ENCODE measurements at places on chromosomes 5 and 9. TPM values are rescaled to one million over a fixed set of nuclear protein-coding genes. Genes with fewer than 3 reads are reported as not detected.

GRCh38 chr5:176827736-176828414 lies 17.5 kb downstream of the UNC5A start:
- DNase-seq, result no peak

DNA sequence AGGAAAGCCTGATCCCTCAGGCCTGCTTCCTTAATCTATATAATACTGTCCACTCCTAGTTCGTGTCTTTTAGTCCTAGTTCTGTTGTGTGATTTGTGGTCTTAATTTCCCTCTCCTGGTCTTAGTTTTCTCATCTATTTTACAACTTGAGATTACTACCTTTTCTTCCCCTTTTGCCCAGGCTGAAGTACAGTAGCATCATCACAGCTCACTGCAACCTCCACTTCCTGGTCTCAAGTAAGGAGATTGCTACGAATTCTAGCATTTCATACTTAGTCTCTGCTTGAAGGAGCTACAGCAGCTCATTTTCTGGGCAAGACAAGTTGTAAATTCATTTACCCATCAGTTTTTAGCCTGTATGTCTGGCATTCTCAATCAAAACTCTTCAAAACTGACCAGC lies 5.5 kb downstream of the TRIM32 start:
- DNase-seq, result no peak

DNA sequence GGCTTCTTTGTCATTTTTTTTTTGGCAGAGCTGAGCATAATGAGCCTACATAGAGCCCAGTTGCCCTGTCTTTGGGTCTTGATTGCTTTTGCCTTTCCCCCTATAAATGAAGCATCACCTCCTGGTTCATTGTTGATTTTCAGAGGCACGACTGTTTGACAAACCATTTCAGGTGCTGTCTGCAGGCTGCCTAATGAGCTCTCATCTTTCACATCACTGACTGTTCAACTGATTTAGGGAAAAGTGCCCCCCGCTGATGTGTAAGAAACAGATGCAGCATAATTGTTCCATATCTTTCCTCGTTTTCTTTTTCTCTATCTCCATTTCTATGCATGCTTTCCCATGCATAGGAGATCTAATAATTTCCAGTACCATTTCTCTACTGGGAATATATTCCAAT lies 338.6 kb downstream of the TMEM38B start:
- DNase-seq, result no peak

DNA sequence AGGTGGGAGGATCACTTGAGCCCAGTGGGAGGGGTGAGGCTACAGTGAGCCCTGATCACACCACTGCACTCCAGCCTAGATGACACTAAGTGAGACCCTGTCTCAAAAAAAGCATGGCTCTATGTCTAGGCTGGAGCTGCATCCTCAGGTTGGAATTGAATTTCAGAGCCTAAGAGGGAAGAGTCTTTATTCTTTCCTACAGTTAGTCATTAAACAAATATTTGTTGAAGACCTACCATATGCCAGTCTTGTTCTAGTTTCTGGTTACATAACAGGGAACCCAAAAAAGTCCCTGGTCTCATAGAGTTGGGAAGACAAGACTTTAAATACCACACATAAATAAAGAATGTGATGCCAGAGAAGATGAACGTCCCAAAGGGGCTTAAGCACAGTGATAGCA lies 6.9 kb upstream of the GRPEL2 start:
- no peak for DNase-seq

DNA sequence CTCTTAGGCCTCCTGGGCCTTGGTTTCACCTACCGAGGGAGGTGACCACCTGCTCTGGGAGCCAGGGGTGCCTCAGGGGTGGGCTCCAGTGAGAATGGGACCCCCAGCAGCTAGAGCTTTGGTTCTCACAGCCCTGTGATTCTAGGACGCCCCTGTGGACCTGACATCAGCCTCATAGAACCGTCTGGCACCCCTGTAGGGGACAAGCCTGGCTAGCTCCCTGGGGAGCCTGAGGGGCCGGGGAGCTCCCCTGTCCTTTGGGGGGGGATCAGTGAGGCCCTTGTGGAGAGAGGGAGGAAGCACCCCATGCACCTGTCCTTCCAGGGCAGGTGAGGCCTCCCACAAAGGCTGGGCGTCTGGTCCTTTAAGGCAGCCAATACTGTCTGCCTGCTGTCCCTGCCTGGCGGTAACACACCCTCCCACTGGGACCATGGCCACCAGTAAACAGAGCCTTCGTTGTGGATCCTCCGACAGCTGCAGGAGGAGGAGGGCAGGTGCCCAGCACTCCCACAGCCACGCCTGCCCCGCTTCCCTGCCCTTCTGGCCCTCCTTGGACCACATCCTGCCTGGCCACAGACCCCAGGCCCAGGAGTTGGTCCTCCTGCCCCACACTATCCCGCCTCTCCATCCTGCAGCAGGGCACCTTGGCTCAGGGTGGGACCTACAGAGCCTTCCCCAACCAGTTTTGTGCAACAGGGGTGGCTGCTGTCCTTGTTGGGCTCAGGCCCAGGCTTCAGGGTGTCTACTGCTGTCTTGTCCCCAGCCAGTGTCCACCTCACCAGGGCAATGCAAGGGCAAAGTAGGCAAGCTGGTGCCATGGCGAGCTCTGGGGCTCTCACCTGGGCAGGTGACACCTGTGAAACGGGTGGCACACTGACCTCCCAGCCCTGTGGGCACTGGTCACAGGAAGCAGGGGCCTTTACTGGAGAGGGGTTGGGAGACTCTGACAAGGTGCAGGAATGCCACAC lies 3.0 kb upstream of the TUBB4B start:
- DNase-seq, result no peak

DNA sequence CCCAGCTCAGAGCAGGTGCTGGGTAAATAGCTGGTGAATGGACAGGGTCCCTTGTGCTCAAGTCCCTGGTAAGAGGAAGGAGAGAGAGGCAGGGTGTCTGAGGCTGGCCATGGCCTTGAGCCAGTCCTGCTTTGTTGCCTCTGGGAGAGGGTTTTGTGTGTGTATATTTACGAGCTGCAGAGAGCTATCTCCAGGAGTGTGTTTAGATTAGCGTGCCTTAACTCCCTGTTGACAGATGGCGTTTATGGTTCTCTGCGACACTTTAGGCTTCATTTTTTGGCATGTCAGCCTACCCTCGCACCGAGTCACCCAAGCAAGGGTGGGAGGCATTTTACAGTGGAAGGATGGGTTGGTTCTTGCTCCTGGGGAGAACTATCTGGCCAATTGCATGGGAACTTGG lies 22.2 kb downstream of the HMCN2 start:
- DNase-seq, result no peak

DNA sequence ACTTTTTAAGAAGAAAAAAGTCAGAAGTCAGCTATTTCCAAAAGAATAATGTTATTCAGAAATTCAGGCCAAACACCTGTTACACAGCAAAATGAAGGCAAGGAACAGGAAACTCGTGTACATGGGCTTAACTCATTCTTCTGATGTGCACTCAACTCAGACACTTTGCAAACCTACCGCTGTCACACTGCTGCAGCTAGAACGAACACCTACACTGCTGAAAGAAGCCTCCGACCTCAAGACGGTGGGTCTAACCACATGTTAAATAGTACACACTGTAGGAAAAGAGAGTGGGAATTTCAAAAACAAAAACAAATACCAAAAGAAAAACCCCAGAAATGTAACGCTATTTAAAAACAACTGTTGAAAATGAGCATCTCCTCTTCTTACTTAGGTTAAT lies 384.5 kb downstream of the IRX1 start:
- DNase-seq, result no peak

- no peak for DNase-seq
Observed at GRCh38 chr5:84406111-84406510, 21.4 kb upstream of the EDIL3 start.

GRCh38 chr9:14400658-14400995 lies 86.7 kb upstream of the NFIB start:
- peak; percentile 62 for DNase-seq

GRCh38 chr5:98656125-98656795 lies 117.2 kb upstream of the RGMB start:
- DNase-seq, result no peak

GRCh38 chr5:104941030-104941645 lies 1378.5 kb upstream of the NUDT12 start:
- DNase-seq, result no peak

- no peak for DNase-seq
Observed at GRCh38 chr9:34588671-34589635, 571 bp downstream of the CNTFR start.

CBY3 gene
- total RNA-seq, result not detected

FBLL1 gene
- total RNA-seq, result not detected

RNF183 gene
- not detected for total RNA-seq

GPR150 gene
- not detected for total RNA-seq

All from foreskin keratinocyte (primary cell).